ENCODE measurements at places on chromosomes 1 and 21. TPM values are rescaled to one million over a fixed set of nuclear protein-coding genes. Genes with fewer than 3 reads are reported as not detected.

DNA sequence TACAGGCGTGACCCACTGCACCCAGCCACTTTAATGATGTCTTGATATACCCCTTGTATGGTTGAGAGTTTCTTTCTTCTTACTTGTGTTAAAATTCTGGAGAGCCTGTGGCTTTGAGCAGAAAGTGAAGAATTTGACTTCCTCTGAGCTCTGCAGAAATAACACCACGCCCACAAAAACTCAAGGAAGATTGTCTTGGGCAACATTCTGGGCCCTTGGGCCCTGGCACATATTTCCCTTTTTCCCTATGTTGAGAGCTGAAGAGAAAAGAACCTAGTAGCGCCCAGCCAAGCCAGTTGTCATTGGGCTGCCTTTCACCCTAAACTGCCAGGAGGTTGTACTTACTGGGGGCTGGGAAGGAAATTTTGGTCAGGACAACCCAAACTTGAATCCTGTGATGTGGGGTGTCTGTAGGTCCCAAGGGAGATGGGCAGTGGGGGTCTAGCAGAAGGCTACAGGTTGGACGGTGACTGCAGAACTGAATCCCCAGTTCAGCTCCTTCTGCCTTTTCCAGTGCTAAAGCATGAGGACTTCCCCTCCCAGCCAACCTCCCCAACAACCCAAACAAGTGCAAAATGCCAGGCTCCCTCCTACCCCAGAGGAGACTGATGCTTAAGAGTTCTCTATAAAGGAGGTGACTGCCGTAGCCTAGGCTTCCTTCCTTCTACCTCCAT lies 11.7 kb upstream of the SNAPIN start:
- peaks cover 25% of the 10 kb centered on the region for H3K36me3 ChIP-seq
- no peaks in the 10 kb centered on the region for H3K27me3 ChIP-seq
- no peak overlapping the region for H3K27ac ChIP-seq
- DNase-seq = no peak

DNA sequence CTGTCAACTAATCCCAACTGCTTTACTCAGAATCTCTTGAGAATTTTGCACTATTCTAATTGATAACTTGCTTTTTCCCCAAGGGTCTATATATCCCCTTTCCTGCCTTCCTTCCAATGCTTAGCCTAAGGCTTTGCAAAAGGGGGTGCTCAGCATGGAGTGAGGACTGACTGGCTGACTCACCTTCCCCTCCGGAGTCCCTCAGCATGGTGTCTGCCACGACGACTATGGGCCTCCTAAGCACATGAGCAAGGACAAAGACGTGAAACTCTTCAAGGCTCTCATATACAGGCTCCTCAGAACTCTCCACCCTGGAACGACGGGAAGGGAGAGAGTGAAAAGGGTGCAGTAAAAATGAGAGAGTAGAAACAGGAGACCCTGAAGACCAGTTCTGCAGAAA lies 13.2 kb upstream of the MTMR11 start:
- H3K4me1 ChIP-seq = no peaks in the 10 kb centered on the region
- peaks cover 13% of the 10 kb centered on the region for H3K36me3 ChIP-seq
- H3K27ac ChIP-seq = no peak overlapping the region
- no peak overlapping the region for H3K4me3 ChIP-seq

- no peak for DNase-seq
- peaks cover 21% of the 10 kb centered on the region for H3K4me1 ChIP-seq
- no peaks in the 10 kb centered on the region for H3K27me3 ChIP-seq
- H3K36me3 ChIP-seq = no peaks in the 10 kb centered on the region
- no peak overlapping the region for H3K27ac ChIP-seq
- no peak overlapping the region for H3K4me3 ChIP-seq
Observed at GRCh38 chr21:38349977-38350376, 93.2 kb downstream of the KCNJ15 start.

GRCh38 chr1:168865850-168866620 lies 137.0 kb upstream of the DPT start:
- DNase-seq = no peak
- H3K4me3 ChIP-seq = no peak overlapping the region
- H3K36me3 ChIP-seq = no peaks in the 10 kb centered on the region
- H3K27ac ChIP-seq = no peak overlapping the region
- H3K27me3 ChIP-seq = no peaks in the 10 kb centered on the region
- H3K4me1 ChIP-seq = peaks cover 18% of the 10 kb centered on the region

DNA sequence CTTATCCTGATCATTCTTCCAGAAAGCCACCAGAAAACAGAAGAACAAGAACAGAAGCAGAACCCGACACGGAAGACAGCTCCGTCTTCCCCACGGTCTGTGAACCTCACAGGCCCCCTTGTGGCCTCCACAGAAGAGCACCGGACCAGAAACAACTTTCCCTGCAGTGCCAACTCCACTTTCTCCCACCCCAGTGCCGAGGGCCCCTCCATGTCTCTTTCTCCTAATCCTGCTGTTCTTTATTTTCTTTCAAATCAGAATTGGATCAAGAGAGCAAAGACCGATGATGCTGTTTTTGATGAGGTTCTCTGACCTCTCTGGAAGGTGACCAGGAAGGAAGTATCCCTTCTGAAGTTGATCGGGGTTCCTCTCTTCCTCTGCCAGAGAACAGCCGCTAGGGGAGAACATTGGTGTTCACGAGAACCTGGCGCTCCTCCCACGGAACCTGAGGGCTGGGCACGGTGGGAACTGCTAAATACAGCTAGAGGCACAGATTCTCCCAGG lies 58.9 kb upstream of the CTTNBP2NL start:
- H3K27me3 ChIP-seq = peaks cover 4% of the 10 kb centered on the region
- no peaks in the 10 kb centered on the region for H3K4me1 ChIP-seq
- no peaks in the 10 kb centered on the region for H3K36me3 ChIP-seq
- DNase-seq = peak; percentile 32
- H3K4me3 ChIP-seq = no peak overlapping the region
- no peak overlapping the region for H3K27ac ChIP-seq

The HES5 gene
- total RNA-seq = 0.46 TPM

The GPATCH3 gene
- total RNA-seq = 10.4 TPM

The ASTN1 gene
- total RNA-seq = 3.6 TPM

All from lung (tissue), 17 donors.